ENCODE measurements at places on chromosomes 6 and 20.

DNA sequence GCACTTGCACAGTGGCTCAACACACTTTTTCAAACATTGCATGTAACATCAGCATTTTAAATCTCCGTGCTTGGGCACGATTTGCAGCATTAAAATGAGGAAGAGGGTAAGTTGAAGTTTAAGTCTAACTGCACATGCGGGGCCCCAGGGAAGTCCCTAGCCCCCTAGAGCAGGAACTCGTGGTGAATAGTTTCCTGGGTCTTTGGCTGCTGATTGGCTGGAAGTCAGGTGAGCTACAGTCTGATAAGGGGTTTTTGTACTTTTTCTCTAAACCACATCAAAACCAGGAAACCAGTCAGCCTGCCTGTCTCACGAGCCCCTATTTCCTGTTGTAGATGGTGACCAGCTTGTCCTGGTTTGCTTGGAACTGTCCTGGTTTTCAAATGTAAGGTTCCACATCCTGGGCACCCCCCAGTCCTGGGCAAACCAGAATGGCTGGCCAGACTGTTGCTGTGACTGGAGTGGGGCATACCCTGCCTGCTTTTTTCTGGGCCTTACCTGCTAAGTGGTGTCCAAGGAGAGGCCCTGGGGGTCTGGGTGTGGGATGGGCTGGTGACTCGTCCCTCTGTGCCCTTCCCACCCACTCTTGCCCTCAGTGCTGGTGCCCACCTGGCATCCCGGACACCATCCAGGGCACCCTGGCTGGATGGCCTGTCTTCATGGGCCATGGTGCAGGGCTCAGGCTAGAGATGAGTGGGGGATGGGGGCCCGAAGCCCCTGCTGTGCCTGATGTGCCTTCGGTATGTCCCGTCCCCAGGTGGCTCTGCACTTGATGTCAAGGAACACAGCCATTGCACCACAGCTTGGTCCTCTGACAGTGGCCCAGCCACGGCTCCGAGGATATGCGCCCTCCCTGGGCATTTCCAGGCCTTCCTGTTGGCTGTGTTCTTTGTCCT, 31.8 kb downstream of the SUN5 start:
- peak; percentile 78 for DNase-seq

DNA sequence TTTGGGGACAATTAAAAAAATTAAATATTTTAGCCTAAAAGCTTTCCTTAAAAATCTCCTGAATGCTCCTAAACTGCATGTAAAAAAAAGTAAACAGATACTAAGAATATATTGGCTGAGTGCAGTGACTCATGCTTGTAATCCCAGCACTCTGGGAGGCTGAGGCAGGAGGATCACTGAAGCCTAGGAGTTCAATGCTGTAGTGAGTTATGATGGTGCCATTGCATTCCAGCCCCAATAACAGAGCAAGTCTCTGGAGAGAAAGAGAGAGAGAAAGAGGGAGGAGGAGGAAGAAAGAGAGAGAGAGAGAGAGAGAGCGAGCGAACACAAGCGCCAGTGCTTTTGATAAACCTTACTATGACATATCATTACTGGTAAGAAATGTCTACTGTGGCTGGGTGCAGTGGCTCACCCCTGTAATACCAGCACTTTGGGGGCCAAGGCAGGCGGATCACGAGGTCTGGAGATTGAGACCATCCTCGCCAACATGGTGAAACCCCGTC, 58.8 kb downstream of the FKBP5 start:
- no peak for DNase-seq

- DNase-seq: no peak
Observed at GRCh38 chr20:19121463-19121862, 91.0 kb upstream of the SLC24A3 start.

DNA sequence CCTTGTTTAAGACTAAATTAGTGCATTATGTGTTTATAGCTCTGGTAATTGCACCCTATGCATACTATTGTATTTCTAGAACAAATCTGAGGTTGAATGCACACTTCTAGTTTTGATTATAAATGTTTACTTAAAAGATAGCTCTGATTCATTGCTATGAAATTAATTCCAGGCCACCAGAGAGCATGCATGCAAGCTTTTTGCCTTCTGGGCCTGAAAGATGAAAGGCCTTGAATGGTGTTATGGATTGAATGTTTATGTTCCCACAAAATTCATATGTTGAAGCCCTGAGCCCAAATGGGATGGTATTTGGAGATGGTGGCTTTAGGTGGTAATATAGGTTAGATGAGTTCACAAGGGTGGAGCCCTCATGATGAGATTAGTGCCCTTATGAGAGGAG, 695.0 kb upstream of the MAP3K7 start:
- no peak for DNase-seq

- DNase-seq: no peak
Observed at GRCh38 chr20:8757146-8757545, 311.7 kb upstream of the PLCB4 start.

GRCh38 chr6:165497472-165497871, 165.6 kb downstream of the PDE10A start:
- DNase-seq: no peak

DNA sequence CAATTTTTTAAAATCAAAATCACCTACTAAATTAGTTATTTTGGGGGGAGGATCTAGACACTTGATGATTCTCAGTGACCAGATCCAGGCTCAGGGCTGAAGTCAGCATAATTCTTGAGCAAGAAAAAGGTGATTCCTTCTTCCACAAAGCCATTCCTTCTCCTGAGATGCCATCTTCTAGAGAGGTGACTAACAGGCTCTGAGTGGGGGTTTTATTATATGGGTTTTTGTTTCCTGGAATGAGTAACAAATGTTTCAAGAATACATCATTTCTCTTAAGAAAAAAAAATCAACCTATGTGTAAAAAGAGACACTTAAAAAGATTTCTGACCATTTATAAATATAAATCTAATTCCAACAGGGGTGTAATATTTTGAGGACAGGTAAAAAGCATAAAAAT, 154.3 kb downstream of the NFATC2 start:
- DNase-seq: no peak

DNA sequence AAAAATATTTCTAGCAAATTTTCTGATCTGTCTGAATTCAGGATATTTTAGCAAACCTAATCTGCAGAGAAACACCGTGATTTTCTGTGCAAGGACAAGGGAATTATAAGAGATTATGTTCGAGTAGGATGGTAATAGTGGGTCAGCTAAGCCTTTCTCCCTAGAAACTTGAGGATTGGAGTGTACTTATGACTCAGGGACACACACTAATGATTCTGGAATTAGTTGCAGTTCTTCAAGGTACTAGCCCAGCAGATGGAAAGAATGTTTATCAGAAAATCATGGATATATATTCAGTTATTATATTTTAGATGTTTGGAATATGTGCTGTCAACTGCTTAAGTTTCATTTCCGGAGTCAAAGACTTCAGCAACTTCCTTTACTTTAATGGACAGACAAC, 177.1 kb upstream of the MAP3K7 start:
- no peak for DNase-seq

- DNase-seq: no peak
Observed at GRCh38 chr6:27791182-27791943, 120.8 kb downstream of the OR2B2 start.

- no peak for DNase-seq
Observed at GRCh38 chr6:97677626-97678025, 394.6 kb upstream of the MMS22L start.

GRCh38 chr20:16095226-16095625, 478.0 kb downstream of the KIF16B start:
- no peak for DNase-seq

- DNase-seq: no peak
Observed at GRCh38 chr6:41529049-41529448, 17.1 kb upstream of the FOXP4 start.

- DNase-seq: no peak
Observed at GRCh38 chr6:87574237-87574804, 15.5 kb downstream of the RARS2 start.

DNA sequence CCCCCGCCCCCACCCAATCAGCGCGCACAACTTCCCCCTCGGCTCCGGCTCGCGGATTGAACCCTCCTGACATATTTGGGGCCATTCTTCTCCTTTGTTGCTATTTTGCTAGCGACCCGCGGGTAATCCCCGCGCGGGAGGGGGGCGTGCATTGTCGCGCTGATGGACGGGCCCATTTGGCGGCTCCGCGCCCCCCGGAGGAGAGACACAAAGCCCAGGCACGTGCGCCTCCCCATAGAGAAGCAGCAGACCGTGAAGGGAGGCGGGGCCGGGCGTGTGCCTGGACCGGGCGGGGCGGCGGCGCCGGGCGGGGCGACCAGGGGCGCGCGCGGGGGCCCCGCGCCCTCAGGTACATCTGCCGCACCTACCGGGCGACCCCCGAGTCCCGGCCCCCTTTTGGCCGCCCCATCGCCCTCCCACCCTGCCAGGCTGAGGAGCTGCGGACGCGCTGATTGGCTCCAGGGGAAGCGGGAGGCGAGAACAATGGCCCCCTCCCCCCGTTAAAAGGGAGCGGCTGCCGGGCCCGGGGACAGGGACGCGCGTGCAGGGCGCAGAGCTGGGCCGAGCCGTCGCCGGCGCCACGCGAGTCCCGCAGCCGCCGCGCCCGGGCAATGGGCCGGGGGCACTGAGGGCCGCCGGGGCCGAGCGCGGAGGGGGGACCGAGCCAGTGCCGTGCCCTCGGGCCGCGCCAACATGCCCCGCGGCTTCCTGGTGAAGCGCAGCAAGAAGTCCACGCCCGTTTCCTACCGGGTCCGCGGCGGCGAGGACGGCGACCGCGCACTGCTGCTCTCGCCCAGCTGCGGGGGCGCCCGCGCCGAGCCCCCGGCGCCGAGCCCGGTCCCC, at the start of gene INSM1:
Gene INSM1 (plus strand): TSS at position 530 of the 843 bp plus-strand sequence. CDS start 164 bp downstream, at position 694.
- DNase-seq: no peak

DNA sequence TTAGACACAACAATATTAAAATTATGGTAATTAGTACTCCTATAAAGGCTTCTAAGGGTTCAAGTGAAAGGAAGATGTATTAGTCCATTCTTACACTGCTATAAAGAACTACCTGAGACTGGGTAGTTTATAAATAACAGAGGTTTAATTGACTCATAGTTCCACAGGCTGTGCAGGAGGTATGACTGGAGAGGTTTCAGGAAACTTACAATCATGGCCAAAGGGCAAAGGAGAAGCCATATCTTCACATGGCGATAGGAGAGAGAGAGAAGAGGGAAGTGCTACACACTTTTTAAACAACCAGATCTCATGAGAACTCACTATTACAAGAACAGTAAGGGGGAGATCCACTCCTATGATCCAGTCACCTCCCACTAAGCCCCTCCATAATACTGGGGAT, 52.9 kb downstream of the TINAG start:
- no peak for DNase-seq

GRCh38 chr20:11918391-11918845, 725 bp downstream of the BTBD3 start:
- no peak for DNase-seq

DNA sequence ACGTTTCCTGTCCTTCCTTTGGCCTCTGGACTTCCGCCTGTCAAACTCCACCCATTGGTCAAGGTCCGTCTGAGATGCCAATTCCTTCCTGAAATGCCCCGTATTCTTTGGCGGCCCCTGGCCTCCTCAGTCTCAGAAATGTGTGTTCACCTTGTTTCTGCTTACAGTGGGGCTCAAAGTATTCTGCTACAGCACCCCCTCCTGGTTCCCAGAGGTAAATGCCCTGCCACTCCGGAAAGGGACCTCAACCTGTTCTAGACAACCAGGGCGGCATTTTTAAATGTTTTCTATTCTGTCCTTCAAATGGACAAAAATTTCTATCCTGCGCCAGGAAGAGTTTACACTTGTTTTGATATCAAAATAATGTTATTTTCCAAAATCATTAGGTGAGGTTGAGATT, 12.1 kb upstream of the PAX1 start:
- no peak for DNase-seq

DNA sequence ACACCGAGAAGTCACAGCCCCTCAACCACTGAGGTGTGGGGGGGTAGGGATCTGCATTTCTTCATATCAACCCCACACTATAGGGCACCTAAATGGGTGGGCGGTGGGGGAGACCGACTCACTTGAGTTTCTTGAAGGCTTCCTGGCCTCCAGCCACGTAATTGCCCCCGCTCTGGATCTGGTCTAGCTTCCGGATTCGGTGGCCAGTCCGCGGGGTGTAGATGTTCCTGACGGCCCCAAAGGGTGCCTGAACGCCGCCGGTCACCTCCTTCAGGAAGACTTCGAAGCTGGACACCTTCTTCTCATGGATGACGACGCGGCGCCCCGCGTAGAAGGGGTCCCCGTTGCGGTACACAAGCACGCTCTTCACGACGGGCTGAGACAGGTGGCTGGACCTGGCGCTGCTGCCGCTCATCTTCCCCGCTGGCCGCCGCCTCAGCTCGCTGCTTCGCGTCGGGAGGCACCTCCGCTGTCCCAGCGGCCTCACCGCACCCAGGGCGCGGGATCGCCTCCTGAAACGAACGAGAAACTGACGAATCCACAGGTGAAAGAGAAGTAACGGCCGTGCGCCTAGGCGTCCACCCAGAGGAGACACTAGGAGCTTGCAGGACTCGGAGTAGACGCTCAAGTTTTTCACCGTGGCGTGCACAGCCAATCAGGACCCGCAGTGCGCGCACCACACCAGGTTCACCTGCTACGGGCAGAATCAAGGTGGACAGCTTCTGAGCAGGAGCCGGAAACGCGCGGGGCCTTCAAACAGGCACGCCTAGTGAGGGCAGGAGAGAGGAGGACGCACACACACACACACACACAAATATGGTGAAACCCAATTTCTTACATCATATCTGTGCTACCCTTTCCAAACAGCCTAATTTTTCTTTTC, at the start of gene DCDC2:
Gene DCDC2 (minus strand): TSS at position 724 of the 883 bp plus-strand sequence. CDS start 309 bp downstream, at position 415.
- peak; percentile 26 for DNase-seq

DNA sequence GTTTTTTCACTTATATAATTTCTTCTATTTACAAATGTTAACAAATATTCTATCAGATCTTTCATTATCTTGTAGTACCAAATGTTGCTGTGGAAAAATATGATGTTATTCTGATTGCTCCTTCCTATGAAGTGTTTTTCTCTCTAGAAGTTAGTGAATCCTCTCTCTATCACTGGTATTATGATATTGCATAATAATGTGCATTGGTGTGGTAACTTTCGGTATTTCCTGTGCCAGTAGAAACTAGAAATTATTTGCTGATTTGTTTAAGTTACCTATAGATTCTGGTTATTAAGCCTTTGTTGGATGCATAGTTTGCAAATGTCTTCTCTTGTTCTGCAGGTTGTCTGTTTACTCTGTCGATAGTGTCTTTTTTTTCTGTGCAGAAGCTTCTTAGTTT, 342.5 kb downstream of the CENPW start:
- no peak for DNase-seq

DNA sequence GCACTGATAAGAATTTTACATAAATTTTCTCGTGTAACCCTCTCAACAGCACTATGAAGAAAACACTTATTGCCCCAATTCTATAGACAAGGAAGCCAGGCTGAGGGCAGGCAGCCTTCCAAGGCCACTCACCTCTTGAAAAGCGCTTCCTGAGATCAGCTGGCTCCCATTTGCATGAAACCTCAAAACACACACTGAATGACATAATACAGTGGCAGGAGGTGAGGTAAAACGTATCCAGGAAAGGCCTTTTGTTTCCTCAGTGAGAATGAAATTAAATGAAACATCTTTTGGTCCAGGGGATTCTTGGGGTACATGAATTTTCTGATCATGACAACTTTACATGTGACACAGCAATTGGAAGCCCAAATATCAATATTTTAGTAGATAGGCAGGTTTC, 112.5 kb downstream of the WDR27 start:
- no peak for DNase-seq
